Kidney epithelial cell (primary cell): ENCODE measurements at places on chromosomes 2 and 18. TPM values are rescaled to one million over a fixed set of nuclear protein-coding genes. Genes with fewer than 3 reads are reported as not detected.

Gene CAPN14
- total RNA-seq: 0.58 and 1.4 TPM in 2 replicates

Gene SAG
- total RNA-seq: not detected in 2 replicates

Gene ALMS1
- total RNA-seq: 19.6 and 26.1 TPM in 2 replicates

DNA sequence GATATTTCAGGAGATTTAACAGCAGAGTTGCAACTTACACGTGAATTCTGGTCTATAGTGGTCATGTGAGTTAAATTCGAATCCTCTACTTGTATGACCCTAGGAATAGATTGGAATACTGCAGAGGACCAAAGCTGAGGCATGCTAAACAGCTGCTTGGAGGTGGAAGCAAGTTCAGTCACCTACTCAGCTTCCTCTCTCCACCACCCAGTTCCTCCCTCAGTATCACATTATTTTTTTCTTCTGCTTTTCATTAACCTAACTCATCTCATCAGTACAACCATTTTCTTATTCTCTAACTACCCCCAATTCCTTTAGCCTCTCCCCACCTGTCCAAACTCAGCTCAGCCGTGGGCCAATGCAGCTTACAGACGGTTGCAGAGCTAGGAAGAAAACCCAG is 385.5 kb downstream of the SETBP1 start:
- no peak for DNase-seq

GRCh38 chr18:49980896-49981295 is 167.6 kb upstream of the ACAA2 start:
- DNase-seq: no peak

DNA sequence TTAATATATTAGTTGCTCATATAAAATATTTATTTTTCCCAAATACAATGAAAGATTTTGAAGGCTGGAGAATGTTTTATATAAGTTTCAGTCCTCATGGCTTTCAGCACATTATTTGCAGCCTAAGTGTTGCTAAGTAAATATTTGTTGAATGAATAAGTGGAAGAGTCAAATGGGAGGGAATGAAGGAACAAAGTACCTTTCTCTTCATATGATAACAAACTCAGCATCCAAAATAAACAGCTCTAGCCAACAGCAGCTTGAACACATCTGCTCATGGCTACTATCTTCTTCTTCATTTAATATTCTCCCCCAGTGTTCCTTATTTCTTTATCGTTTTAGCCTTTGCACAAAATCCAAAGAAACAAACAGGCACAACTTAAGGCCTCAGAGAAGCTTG is 385.2 kb upstream of the PIK3C3 start:
- no peak for DNase-seq

DNA sequence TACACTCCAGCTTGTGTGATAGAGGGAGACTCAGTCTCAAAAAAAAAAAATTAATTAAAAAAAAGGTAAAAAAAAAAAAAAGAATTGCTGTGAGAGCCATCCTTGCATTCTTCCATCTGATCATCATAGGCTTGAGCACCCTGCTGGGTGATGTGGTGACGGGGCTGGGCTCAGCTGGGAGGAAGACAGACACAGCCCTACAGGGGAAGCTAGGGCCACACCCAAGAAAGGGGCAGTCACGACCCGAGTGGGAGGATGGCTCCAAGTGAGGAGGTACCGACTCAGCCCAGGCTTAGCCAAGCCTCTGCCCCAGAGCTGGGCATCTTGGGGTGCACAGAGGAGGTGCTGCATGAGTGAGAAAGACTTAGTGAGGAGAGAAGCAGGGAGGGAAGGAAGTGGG is 165.5 kb downstream of the SH3RF3 start:
- DNase-seq: no peak

DNA sequence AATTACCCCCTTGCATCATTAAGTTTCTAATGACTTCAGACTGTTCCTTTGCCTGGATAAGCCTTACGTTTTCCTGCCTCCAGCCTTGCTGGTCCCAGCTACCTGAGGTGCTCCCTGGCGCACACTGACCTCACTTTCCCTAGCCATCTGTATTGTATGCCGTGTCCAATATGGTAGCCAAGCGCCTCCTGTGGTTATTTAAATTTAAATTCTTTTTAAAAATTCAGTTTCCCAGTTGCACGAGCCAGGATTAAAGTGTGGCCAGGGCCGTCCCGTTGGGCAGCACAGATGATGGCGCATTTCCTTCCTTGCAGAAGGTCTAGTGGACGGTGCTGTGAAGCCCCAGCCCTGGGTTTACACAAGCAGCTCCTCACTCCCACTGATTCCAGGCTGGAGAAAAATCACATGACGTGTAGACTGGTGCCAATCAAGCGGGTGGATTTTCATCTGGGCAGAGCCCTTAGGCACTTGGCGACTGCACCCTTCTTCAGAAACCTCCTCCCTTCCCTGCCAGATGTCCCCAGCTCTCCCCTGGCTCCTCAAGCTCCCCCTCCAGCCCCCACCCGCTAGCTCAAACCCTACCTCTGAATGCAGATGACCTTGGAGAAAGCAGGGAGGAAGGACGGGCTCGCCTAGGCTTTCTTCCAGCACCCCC is 33.9 kb downstream of the ACKR3 start:
- no peak for DNase-seq

GRCh38 chr2:144414324-144414845 is 105.5 kb downstream of the ZEB2 start:
- DNase-seq: peak; percentile 45

DNA sequence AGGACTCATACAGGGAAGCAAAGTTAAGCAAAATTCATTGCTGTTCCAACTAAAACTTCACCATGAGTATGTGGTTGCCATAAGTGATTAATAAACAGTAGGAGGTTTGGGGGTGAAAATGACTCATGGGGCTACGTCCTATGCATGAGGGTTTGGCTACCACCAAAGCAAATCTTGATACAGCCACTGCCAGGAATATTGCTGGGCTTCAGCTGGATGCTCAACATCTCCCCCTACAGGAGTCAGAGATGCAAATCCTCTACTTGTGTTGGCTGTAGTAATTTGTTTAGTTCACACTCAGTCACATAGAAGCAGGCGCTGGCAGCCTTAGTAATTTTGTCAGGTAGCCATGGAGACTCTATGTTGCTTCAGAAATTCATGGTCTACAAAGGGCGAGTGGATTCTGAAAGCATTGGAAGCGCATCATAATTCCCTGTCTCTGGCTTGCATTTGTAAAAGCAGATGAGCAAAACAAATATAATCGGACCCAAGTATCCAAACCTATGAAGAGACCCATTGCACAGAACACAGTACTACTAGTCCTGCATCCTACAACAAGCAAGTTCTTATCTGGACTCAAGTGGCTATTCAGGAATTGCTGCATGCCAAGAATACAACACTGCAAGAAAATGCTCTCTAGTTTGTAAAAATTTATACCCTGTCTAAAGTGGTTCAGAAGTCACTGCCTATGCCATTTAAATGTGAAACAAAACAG is 76.0 kb downstream of the CD28 start:
- DNase-seq: no peak

DNA sequence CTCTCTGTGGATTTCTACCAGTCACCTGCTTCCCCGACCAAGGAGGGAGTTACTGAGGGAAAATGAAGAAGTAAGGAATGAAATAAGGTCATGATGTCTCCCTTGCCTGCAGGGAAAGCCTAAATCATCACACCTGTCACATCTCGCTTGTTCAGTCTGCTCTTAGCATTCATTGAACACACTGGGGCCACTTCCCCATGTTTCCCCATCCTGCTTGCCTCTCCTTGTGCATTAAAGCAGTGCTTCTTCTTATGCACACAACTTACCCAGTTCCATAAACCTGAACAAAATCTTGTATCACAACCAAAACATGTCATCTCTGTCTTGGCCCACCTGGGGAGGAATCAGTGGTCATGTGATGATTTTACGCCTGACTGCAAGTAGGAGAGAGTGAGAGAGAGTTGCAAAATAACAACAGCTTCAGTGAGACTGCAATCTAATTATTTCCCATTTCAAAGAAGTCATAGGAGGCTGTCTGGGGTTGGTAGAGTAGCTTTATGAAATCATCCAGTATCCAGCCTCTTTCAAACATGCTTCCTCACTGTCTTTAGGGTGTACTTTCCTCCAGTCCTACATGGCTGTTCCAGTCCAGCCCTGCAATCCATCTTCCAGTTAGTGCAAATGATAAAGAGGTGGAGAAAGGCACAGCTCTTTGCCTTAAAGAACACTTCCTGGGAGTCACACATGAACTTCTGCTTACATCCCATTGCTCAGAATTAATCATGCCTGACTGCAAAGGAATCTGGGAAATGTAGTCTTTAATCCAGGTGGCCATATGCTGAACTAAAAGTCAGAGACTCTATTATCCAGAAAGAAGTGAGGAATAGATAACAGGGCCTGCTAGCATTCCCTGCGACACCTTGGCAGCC is 220.1 kb downstream of the HAUS1 start:
- no peak for DNase-seq

DNA sequence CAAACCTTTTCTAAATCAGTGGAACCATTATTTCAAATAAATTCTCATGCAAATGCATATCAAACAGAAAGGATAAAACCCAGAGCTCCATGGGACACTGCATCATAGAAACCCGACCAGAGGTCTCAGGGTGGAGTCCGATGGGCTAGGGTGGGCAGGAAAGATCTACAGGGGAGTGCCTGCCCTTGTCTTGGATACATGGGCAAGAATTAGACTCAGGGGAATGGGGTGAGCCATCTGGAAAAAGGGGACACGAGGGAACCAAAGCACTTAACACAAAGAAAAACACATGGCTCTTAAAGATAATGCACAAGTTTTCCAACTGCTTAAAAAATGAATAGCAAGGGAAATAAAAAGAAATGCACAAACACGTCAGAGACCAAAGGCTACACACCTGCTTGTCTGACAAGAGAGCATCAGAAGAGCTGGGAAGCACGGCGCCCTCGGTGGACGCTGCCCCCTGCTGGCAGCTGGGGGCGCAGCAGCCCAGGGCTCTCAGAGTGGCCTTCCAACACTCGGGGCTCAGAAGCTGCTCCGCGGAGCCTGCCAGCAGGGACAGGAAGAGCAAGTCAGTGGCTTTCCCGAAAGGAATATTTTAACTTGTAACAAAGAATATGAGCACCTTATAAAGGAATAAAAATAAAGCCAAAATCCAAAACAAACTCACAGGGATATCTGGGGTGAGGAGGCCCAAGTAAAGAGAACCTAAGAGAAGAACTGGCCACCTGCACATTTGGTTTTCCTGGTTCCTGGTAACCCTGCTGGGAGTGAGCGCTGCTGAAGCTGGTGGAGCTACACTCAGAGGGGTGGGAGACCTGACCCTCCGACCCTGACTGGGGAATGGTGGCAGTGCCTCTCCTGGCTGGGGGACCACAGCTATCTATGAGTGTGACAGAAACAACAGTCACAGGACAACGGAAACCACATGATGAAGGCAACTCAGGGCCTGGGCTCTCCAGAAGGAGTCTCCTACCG is 54.5 kb downstream of the SIGLEC15 start:
- DNase-seq: peak; percentile 19

DNA sequence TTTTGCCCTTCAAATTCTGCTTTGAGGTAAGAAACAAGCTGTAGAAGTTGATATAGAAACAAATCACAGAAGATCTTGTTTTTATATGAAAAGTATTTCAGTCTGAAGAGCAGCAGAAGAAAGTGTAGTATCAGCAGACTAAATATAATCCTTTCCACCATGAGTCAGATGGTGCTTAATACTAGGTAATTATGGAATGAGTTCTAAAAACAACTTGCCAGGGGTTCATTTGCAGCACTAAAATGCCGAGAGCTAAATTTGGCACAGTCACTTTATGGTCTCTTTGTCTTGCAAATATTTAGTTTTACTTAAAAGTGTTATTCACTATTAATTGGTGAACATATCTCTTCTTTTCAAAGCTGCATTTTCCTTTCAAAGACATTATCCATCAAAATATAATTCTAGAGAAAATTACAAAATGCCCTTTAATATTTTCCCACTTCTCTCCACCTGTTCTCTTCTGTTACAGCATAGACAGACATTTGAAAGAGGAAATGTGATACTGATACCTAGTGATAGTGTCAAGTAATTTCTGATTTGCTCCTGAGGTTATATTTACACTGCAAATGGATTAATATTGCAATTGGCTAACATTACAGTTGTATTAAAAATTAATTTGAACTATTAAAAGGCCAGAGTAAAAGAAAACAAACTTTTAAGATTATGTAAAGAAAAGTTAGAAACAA is 5.3 kb downstream of the MYL1 start:
- DNase-seq: no peak

DNA sequence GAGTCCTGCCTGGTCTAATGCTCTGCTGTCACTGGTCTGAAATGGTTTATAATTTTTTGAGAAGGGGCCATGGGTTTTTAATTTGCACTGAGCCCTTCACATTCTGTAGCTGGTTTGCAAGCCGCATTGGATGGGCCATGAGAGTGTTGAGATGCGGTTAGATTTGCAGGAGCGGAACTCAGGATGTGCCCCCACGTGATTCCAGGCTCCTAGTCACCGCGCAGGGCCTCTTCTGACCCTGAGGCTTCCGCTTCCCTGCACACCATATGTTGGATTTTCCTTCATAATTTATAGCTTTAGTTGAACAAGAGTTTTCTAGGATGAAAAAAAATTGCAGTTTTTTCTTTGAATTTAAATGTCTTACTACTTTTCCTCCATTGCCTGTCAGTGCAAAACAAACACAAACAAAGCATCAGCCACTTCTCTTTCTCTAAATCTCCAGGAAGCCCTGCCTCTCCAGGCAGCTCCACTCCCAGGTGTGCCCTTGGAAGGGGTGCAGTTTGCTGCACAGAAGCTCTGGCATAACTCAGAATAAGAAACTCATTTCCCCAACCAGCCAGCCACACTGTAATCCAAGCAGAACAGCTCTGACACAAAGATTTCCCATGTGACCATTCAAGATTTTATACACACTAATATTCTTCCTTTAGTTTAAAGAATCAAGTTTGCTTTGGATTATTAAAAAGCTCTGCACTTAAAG is 18.4 kb upstream of the TPO start:
- no peak for DNase-seq

- no peak for DNase-seq
Measured at GRCh38 chr18:60193780-60194179, 178.8 kb downstream of the MC4R start.

DNA sequence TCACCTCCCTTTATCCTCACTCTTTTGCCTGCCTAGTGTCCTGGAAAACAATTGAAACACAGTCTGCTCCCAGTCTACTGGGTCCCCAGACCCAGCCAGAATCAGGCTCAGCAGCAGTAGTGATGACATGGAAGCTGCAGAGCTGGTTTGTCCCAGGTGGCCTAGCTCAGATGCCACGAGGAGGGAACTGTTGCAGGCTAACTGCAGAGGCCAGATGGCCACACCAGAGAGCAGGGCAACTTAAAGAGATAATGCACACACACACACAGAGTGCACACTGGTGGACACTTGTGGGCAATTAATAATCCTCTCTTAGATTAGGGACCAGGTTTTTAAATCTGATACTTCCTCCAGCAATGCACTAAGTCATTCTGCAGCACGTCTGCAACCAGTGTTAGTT is 42.4 kb downstream of the GYPC start:
- DNase-seq: no peak
